NCI-H1105 treated with DMSO at 0.1 percent for 48 hours (cell line): ENCODE measurements at places on chromosomes 12 and 14.
A peak's percentile ranks its signal among the peaks of the same experiment; 100 is the strongest.

DNA sequence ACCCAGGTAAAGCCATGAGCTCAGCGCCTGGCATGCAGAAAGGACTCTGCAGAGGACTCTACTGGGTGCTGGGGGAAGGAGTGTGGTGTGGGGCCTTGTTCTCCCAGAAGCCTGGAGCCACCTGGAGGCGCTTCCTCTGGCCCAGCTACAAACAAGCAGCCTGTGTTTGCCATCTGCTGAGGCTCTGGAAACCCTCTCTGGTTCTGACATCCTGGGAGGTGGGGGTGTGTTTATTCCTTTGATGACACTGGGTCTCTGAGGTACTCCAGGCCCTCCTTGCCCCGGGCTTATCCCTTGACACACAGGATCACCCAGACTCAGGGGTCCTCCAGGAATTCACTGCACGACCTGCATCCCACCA, 44.9 kb downstream of the RNF34 start:
- DNase-seq = no peak

DNA sequence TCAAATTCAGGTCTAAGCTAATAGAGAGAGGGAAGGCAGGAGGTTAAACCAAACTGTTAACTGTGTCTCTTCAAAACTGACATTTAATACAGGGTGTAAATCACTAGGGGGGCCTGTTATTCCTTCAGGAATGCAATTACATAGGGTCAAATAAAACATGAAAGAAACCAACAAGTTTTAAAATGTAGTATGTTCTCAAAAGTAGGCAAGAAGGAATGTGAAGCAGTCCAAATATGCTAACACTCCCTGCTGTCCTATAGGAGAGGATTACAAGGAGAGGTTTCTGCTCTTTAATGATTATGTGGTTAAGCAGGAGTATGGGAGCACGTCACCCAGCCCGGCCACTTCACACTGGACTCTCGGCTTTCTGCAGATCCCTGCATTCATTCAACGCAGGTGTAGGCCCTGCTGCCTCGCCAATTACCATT, 42.5 kb upstream of the BMP4 start:
- DNase-seq = no peak

DNA sequence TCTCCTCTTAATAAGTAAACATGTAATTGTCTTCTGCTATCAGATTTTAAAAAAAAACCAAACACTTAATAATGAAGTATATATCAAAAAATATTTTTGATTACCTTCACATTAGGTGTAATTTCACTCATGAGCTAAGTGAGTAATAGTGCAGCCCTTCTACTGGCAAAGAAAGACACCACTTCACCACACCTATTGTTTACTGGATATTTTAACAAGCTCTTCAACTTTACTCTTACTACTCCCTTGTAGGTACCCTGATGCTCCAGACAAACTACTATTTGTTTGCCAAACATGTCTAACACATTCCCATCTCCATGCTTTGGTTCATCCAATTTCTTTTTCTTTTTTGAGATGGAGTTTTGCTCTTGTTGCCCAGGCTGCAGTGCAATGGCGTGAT, 36.9 kb upstream of the WDR89 start:
- no peak for DNase-seq

DNA sequence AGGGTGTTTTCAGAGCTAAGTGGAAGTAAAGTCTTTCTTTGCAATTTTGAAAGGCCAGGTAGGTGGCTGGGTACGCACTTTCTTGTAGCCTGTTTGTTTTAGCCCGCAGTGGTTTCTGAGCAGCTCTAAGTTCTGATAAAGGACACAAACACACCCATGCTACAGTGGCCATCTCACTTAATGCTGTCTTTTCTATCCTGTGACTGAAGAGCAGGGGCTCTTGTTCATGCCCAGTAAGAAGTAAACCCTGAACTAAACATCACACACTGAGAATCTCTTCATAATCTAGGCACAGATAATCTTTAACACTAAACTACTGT, 427.2 kb downstream of the RAD51B start:
- DNase-seq = no peak

DNA sequence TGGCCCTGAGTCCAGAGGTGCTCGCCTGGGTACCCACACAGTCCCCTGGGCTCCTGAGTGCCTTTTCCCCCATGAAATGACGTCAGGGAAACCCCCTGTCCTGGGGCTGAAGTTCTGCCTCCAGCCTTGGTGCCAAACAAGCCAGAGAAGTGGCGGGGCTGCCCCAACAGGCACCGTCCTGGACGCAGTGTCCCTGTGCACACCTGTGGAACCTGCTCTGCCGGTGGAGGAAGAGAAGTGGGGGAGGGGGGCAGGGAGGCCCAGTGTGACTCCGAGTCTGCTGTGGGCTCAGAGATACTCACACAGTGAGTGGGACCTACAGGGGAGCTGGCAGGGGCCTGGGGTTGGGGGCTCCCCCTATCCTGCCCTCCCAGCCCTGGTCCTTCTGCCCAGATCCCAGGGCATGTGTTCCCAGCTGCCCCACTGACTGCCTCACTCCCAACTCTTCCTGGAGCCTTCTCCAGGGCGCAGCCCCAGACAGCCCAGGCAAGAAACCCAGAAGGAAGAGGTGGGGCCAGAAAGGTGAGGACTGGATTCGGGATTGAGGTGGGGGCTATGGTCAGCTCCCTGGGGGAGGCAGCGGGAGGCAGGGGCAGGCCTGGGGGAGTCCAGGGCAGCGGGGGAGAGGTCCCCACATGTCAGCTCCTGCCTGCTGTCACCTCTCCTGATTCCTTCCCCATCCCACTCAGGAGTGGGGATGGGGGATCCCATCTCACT, 24.7 kb downstream of the CCDC85C start:
- no peak for DNase-seq

DNA sequence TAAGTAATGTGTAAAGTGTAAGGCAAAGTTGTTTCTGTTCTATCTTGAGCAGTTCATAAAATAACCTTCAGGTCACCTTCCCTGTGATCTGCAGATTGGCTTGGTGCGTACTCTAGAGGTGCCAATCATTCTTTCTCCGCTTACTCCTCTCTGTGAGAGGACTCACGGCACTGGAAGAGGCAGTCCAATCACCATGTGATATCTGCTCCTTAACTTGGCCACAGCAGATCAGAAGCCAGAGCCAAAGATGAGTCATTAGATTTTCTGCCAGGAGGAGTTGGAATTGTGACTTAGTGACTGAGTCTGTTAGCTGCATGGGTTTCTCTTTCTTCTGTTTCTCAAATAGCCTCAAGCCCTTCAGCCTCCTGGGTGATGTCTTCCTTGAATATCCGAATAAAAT, 165.5 kb downstream of the SLC41A2 start:
- DNase-seq = no peak

DNA sequence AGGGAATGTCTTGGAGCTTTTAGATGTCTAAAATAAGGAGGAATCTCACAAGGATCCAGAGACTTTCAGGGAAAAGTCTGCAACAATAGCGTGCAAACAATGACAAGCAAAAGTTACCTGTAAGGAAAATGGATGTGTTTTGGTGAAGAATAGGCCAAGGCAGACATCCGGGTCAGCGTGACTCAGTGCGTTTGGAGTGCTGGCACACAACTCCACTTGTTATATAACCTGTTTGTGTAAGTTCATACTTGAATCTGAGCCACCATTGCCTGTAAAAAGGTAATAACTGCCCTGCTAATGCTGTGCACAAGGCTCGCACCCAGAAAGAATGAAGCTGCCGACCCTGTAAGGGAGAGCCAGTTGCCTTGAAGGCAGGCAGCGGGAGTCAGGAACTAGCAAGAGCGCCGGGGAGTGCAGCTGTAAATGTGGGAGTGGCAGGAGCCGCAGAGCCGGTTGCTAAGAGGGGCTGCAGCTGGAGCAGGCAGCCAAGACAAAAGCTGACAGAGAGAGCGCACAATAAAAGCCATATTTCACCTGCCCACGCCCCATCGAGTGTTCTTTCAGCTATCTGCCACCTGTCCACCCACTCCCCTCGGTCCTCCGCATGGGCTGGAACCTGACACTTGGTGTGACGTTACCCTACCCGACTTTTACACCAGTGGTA, 638.5 kb upstream of the MIS18BP1 start:
- peak; percentile 97 for DNase-seq

DNA sequence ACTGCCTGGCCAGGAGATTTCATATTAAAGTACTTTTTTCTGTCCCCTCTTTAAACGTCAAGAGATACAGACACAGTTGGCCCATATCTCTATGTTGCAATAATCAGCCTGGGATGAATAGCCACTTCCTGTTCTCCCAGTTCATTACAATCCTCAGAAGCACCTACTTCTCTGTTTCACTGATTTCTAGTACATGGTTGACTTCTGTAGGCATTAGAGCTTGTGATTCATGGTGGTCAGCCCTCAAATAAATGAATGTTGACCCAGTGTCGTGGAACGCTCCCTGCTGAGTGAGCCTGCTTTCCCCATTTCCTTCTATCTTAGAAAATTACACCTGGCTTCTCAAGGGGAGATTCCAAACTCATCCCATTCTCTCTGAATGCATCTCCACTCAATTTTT, 416.7 kb downstream of the PDZRN4 start:
- no peak for DNase-seq

DNA sequence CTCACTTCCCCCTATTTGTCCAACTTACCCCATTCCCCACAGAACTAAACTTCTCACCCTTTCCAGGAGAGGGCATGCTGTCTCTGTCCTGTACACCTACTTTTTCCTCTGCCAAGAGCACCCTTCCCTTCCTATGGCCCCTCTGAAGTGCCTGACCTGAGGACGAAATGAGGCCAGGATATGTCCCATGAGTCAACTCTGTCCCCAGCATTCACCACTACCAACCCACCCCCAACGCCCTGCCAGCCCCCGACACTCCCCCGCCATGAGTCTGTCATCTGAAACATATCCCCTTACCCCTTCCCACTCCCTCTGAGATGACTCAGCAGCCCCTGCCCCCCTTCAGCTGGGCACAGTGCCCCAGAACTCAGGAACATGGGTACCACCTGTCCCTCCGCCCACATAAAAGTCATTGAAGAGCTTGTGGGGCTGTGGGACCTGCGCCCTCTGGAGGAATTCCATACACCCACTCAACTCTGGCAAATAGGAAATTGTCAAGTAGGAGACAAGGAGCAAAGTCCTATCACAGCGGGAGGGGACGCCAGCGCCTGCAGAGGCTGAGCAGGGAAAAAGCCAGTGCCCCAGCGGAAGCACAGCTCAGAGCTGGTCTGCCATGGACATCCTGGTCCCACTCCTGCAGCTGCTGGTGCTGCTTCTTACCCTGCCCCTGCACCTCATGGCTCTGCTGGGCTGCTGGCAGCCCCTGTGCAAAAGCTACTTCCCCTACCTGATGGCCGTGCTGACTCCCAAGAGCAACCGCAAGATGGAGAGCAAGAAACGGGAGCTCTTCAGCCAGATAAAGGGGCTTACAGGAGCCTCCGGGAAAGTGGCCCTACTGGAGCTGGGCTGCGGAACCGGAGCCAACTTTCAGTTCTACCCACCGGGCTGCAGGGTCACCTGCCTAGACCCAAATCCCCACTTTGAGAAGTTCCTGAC, 26.3 kb downstream of the ITGA7 start:
- DNase-seq = peak; percentile 8

GRCh38 chr12:105451211-105451610, 120.7 kb downstream of the C12orf75 start:
- DNase-seq = no peak

GRCh38 chr14:66341239-66341638, 144.9 kb upstream of the CCDC196 start:
- no peak for DNase-seq

DNA sequence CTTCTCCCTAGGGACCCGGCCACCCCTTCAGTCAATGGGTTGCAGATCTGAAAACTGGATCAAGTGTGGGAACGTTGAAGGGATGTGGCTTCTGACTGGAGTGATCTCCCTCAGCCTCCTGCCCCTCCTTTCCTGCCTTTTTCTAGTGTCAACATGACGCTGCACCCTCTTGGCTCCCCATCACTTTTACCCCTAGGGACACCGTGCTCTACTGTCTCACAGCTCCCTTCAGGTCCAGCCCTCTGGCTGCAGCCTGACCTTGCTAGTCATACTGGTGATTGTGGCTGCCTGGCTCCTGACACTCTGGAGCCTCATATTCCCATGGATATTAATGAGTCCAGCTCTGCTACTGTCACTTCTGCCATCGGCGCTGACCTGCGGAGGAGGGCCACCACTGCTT, 51.5 kb upstream of the RASSF3 start:
- no peak for DNase-seq

DNA sequence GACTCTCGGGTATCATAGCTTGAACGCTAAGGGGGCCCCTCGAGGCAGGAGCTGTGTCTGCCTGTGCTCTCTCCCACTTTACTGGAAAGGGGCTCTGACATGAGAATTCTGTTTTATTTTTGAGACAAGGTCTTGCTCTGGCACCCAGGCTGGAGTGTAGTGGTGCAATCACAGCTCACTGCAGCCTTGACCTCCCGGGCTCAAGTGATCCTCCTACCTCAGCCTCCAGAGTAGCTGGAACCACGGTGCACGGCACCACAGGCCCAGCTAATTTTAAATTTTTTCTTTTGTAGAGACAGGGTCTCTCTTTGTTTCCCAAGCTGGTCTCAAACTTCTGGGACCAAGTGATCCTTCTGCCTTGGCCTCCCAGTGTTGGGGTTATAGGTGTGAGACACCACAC, 77.7 kb downstream of the PAPOLA start:
- no peak for DNase-seq

DNA sequence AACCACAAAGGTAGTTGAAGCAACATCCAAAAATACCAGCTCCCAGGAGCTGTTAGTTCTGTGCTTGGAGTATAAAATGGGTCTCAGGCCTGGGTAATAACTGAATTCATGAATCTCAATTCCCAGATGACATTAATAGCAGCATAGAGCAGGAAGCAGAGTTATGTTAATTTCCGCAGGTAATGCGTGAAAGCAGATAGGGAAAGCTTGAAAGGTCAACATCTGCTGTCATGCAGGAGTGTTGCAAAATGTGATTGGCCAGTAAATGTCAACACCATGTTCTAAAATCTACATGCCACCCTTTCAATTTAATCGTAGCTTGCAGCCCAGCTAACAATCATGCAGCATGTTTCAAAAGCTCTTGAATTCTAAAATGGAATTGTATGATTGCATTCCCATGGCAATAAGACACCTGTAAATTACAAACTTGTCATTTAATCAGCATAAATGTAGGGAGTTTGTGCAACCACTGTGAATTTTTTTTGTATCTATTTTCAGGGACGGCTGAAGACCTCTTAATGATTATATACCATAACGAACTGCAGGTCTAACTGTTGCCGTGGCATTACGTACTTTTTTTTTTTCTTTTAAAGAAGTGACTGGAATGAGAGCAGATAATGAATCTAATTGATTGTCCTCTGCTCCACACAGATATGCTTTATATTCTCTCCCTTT, 635.8 kb upstream of the FOXG1 start:
- DNase-seq = peak; percentile 21

GRCh38 chr14:60977847-60978246, 3.0 kb downstream of the TRMT5 start:
- peak; percentile 70 for DNase-seq

GRCh38 chr12:115096588-115097397, 412.8 kb upstream of the TBX3 start:
- no peak for DNase-seq
